ENCODE measurements at places on chromosomes 7 and 10.

DNA sequence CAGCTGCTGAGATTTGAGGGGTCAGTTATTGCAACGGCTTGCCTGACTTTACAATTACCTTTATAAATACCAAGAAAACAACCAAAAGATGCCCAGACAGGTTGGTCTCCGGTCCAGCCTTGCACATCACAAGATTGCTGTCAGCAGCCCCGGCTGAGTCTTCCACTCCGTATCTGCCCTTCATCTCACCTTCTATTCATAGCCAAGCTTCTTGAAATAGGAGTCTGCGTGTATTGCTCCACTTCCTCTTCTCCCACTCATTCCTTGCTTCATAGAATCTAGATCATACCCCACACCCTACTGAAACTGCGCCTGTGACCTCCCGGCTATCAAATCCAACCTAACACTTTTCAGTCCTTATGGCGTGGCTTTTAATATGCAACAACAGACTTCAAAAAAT lies 31.1 kb upstream of the USP6NL start:
- DNase-seq, result no peak

DNA sequence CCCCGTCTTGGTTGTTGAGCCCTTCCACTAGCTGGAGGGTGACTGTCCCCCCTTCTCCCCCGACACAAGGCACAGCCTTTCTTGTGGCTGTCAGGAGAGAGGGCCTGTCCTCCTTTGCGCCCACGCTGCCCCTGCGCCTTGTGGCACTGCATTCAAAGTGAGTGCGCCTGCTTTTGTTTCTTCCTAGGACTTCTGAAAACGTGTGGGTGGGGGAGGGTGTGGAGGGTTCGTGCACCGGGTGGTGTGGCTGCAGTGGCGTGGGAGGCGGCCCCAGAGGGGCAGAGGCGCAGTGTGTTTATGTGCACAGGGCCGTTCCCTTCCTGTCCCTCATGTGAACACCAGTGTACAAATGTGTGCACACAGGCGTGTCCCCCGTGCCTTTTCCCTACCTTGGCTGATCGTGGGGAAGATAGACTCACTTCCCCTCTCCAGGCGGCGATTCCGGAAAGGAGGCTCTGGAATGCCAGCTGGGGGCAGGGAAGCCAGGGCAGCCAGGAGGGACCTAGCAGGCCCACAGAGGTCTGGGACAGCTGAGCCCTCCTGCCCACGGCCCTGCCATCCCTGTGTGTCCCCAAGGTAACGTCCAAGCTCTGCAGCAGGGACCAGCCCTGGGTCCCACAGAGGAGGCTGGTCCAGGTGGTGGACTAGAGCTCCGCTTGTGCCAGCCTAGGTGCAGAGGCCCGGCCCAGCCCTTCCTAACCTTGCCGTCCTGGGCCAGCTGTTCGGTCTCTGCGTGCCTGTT lies 88.8 kb downstream of the LHPP start:
- DNase-seq, result no peak

GRCh38 chr7:11737723-11738122 lies 94.3 kb downstream of the THSD7A start:
- no peak for DNase-seq

- no peak for DNase-seq
These were observed 533 bp upstream of the DMTF1 start for GRCh38 chr7:87151729-87152111.

DNA sequence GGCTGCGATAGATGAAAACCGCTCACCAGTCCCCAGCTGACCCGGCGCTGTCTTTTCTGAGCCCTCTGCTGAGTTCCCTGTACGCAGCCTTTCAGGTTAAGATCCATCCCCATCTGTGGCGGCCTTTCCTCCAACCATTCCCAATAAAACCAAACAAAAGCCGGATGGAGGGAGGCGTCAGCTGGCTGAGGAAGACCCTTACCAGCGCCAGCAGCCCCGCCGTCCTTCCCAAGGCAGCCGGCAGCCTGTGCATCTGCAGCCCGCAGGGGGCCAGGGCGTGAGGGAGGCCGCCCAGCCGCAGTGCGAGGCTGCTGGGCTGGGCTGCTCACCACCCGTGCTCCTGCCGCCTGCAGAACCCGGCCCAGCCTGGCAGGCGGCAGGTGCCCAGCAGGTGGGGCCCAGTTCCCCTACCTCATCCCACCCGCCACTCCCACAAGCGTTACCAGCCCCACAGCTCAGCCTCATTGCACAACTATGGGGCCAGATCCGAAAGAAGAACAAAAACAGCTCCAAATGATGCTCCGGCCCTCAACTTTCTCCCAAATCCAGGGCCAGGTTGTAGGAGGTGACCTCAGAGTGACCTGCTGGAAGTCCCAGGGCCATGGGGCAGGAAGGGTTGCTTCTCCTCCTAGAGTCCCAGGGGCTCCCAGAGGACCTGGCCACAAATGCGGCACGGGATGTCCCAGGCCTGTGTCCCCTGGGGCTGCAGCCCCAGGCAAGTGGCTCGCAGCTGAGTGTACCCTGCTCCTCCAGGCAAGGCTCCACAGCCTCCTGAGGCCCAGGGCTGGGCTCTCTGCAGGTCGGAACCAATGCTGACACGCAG lies 23.8 kb downstream of the PAPOLB start:
- DNase-seq, result no peak

DNA sequence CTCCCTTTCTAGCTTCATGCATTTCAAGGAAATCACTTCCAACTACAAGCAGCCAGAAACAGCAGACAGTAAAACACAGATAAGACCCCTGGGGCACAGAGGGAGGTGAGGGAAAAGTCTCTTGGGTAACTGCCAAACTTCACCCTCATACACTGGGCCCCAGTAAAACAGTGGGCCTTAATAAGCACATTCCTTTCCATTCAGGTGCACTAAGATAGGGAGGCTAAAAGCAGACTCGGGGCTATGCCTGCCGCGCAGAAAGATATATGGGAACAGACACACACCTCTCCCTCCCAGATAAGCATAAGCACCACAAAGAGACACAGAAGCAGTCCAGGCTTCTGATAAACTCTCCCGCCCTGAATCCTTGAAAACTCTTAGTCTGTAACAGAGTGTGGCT lies 117.0 kb downstream of the TYW1B start:
- DNase-seq, result no peak

DNA sequence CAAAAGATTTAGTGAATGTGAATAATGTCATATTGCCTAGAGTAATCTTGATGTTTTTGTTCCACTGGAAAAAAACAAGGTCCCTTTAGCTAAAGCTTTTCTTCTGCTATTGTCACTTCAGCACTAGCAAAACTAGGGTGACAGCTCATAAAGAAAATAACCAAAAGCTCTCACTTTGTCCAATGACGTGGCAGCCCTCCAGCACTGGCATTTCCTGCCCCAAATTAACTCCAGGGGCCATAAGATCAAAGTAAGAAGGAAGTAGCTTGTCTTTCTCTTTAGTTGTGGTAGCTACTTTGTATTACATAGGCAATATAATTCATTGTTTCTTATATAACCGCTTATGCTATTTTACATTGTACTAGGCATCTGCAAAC lies 47.3 kb downstream of the LRRN3 start:
- DNase-seq, result no peak

GRCh38 chr7:155644971-155645509 lies 579 bp downstream of the RBM33 start:
- DNase-seq, result peak; percentile 3

- no peak for DNase-seq
These were observed 43.2 kb upstream of the ATRNL1 start for GRCh38 chr10:115049960-115050359.

DNA sequence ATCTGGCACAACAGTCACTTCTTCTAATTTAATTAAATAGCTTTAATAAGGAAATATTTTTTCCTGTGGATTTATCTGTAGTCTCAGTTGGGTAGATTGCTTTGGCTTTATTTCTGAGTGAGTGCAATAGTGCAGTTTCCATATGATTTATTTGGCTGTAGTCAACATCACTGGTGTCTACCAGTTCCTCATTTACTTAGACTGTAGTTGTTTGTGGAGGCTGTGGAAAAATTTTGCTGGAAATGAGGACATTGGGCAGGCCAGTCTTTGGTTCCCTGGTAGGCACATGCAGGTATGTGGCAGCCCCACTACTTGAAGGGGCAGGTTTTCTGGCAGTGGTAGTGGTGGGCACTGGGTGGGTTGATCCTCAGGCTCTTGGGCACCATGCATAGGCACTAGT lies 15.5 kb downstream of the TAS2R40 start:
- DNase-seq, result no peak

DNA sequence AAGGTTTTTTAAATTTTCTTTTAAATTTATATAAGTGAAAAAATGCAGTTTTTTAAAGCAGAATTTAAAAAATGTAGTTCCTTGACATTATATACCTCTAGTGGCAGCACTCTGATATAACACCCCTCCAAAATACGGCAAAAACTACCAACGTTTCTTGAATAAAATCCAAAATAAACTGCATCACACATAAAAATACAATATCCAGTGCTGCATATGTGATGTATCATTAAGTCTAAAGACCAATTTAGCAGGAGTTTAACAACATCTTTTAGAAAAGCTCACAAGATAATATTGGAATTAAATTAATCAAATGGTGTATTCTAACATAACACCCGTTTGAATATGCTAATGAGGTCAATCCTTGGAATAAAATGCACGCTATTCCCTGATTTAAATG lies 1.4 kb downstream of the TCERG1L start:
- no peak for DNase-seq

DNA sequence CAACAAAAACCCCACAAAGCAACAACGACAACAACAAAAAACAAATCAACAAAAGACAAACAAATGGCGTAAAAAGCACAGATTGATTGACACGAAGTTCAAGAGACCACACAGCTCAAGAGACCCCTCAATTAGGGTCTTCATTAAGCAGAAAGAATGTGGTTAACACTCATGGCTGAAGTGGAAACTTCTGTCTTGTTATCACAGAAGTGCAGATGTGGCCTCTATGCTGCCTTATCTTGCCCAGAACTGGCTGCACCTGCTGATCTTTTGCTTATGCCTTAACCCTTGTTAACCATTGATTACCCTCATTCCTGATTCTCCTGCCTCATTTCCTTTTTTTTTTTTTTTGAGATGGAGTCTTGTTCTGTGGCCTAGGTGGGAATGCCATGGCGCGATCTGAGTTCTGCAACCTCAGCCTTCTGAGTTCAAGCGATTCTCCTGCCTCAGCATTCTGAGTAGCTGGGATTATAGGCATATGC lies 3.5 kb upstream of the DAGLB start:
- no peak for DNase-seq

DNA sequence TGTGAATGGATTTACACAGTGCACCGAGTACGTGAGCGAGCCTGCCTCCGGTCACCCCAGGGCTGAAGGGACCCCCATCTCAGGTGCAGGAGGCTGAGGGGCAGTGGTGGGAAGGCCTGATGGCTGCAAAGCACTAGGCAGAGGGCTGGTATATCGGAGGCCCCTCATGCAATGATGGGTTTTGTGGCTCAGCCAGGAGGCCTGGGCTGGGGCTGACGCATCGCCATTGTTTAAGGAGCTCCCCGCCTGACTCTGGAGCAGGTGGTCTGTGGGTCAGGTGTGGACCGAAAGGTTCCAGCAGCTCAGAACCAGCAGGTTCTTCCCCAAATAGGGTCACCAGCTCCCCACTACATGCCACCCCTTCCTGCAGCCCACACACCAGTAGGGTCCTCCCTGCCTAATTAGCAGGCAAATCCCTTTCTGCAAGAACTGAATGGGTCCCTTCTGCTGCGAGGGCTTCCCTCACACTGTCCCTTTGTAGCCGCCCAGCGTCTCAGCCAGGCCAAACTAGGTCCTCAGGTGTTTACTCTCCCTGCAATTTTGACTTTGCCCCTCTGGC lies 33.0 kb downstream of the OAT start:
- DNase-seq, result no peak

GRCh38 chr7:15582773-15583172 lies 21.0 kb upstream of the AGMO start:
- no peak for DNase-seq

GRCh38 chr7:142420554-142421362 lies 162.9 kb upstream of the PRSS58 start:
- no peak for DNase-seq

- no peak for DNase-seq
These were observed 10.0 kb downstream of the HHEX start for GRCh38 chr10:92699518-92700381.
